ENCODE measurements at places on chromosomes 7 and 10. TPM values are rescaled to one million over a fixed set of nuclear protein-coding genes. Genes with fewer than 3 reads are reported as not detected.
A peak's percentile ranks its signal among the peaks of the same experiment; 100 is the strongest.

- no peak for DNase-seq
Measured at GRCh38 chr7:132276234-132276630, 300.0 kb downstream of the PLXNA4 start.

DNA sequence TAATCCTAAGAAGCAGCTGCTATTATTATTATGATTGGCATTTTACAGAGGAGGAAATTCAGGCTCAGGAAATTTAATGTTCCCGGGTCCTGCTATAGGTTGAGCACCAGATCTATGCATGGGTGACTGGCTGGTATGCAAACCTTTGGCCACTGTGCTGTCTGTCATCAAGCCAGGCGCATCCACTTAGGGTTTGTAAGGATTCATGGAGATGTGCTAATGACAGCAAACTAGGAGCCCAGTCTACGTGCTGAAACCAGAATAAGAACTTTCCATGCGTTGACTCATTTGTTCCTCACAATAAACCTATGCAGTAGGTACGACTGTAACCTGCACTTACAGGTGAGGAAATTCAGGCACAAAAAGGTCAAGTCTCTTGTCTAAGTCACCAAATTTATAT is 64.5 kb upstream of the ZMIZ1 start:
- DNase-seq, result no peak

DNA sequence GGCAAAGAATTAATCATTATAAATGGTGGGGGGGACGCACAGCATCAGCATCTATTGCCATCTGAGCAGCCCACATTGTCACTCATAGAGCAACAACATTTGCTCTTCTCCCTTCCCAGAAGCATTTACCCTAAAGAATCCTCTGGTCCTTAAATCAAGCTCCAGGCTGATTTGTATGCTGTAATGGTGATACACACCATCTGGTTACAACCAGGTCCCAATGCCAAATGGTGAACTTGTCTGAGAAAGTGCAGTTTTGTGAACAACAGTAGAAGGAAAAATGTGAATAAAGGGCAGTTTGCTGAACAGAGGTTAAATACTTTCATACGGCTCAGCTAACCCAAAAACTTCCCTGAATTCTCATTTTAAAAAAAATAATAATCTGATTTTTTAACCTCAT is 38.8 kb upstream of the TCF7L2 start:
- no peak for DNase-seq

DNA sequence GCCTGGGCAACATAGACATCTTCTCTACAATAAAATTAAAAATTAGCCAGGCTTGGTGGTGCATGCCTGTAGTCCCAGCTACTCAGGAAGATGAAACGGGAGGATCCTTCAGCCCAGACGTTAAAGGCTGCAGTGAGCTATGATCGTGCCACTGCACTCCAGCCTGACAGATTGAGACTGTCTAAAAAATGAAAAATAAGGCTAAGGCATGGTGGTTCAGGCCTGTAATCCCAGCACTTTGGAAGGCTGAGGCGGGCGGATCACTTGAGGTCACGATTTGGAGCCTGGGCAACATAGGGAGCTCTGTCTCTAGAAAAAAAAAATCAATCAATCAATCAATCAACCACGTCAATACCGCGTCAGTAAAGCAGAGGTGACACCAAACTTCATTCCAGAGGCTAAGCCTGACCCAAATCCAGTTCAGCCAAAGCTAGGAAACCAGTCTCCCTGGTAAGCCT is 31.1 kb downstream of the MRPS24 start:
- DNase-seq, result no peak

GRCh38 chr10:80137920-80138319 is 5.4 kb downstream of the PLAC9 start:
- no peak for DNase-seq

DNA sequence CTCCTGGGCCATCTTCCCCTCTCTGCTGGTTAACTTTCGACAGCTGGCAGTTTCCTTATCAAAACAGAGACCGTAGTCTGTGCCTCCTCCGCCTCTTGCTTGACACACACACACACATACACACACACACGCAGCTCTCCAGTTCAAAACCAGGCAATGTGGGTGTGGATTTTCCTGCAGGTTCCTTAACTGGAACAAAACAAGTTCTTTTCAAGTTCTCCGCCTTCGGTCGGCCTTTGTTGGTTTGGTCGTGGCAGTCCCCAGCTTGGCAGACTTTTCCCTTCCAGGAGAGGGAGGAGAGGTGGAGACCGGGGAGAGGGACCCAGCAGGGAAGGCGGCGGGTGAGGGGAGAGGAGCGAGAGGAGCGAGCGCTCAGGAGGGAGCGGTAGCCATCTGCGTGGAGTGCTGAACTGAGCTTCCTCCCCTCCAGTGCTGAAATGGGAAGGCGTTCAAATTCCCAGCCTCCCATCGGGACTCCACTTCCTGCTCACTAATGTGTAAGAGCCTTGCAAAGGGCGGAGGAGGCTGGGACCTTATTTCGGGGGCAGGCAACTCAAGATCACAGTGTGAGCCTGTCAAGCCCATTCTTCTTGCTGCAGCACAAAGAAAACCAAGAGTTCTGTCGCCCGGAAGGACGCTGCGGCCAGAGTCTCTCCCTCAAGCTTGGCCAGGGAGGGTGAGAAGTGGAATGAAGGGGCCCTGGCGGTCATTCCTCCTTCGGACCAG is 120.6 kb downstream of the PRPF18 start:
- peak; percentile 93 for DNase-seq

DNA sequence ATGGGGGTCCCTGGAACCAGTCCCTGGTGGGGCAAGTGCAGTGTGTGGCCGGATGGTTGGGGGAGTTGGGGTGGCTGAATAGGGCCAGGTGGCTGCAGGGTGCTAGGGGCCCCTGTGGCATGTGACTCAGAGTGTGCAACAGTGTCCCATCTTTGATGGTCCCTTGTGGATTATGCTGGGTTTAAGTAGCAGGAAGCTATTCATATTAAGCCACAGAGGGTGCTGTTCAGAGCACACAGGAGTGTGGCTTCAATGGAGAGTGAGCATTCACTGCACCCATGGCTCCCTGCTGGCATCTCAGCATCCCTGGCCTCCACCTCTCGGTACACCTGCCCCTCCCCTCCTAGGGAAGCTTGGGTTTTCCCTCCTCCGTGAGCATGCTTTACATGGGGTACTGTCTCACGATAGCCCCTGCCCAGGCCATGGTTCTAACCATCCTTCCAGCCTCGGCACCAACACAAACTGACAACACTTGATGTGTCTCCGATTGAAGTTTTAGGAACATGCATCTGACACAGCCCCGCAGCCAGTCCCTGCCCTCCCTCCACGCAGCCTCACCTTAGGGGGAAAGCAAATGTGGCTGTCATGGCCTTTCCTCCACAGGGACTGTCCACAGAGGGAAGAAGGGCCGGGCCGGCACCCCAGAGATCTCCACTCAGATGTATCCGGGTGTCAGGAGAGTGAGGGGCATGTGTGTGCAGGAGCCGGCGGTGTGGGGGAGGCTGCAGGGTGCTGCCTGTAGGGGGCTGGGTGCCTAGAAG is 30.4 kb upstream of the PPIF start:
- DNase-seq, result peak; percentile 53

MACROH2A2 gene
- 15.0 TPM for total RNA-seq

SSC4D gene
- 0.76 TPM for total RNA-seq
